Naive thymus-derived CD8-positive, alpha-beta T cell (primary cell): ENCODE measurements at places on chromosomes 5 and 9. TPM values are rescaled to one million over a fixed set of nuclear protein-coding genes. Genes with fewer than 3 reads are reported as not detected.

SLC36A2 gene
- polyA plus RNA-seq: not detected

SMC2 gene
- polyA plus RNA-seq: 14.3 TPM

CCL28 gene
- 10.5 TPM for polyA plus RNA-seq

PHF19 gene
- 6.3 TPM for polyA plus RNA-seq
